ENCODE measurements at places on chromosomes 1 and 21.

DNA sequence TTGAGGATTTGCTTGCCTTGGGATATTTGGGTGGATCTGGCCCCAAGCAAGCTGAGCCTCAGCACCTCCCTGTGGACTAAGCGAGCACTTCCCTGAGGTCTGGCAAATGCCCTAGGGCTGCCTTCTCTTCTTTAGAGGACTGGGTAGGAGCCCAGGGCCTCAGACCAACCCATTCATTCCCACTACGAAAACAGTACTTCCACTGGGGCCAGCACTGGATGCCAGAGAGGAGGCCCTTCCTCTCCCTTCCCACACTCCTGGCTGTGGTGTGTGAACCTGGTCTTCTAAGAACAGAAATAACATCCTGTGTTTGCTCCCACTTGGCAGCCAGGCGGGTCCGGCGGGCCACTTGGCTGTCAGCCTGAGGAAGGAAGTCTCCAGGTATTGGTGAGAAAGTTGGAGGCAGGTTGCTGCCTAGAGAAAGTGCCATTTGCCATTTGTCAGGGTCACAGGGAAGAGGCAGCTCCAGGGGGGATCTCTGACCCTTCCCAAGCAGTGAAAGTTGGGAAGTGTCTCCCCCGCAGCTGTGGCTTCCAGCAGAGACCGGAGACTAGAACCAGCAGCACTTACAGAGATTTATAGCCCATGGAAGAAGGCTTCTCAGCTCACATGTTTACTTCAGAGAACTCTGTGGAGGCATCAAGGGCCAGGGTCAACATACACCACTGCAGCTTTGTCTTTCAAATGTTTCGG, 323.5 kb downstream of the SIPA1L2 start:
- DNase-seq, result no peak

- no peak for DNase-seq
Measured at GRCh38 chr1:163570071-163570470, 248.3 kb downstream of the NUF2 start.

- no peak for DNase-seq
Measured at GRCh38 chr1:203129501-203130231, 2.1 kb downstream of the ADORA1 start.

- DNase-seq, result peak; percentile 58
Measured at GRCh38 chr1:21175670-21176581, 771 bp downstream of the EIF4G3 start.

- DNase-seq, result no peak
Measured at GRCh38 chr21:41961282-41961701, 7.5 kb upstream of the C2CD2 start.

- no peak for DNase-seq
Measured at GRCh38 chr1:30678209-30678608, 45.2 kb downstream of the MATN1 start.

DNA sequence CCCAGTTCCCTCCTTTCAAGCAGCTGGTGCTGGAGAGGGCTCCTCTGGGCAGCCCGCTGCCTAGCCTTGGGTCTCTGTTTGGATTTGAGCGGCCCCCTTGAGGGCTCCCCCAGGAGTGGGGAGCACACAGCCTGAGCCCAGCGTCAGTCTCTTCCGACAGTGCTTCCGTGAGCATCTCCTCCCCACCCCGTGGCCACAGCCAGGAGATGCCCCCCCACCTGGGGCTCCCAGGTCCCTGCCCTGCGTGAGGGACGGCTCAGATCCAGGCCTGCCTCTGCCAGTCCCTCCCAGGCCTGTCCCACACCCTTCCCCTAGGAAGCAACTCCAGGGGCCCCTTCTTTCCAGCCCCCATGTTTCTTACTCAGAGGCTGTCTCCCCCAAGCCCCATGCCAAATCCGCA, 3.5 kb downstream of the SAMD11 start:
- DNase-seq, result no peak

Data from CD4-positive, alpha-beta T cell treated with Interleukin-10 for 1 hour (primary cell).